ENCODE measurements at places on chromosomes 3 and 15. TPM values are rescaled to one million over a fixed set of nuclear protein-coding genes. Genes with fewer than 3 reads are reported as not detected.
A peak's percentile ranks its signal among the peaks of the same experiment; 100 is the strongest.

ECE2 gene
- total RNA-seq: 1.6 TPM

SRGAP3 gene
- total RNA-seq: 197 TPM

PPP4R2 gene
- total RNA-seq: 77.9 TPM

SUSD5 gene
- 2.0 TPM for total RNA-seq

SLC27A2 gene
- total RNA-seq: not detected

IL17RB gene
- total RNA-seq: 0.78 TPM

TMEM207 gene
- not detected for total RNA-seq

GNAT1 gene
- not detected for total RNA-seq

ARGFX gene
- total RNA-seq: not detected

GOLGA6L26 gene
- not detected for total RNA-seq

PHLDB2 gene
- total RNA-seq: 18.7 TPM

GABRA5 gene
- total RNA-seq: 1.1 TPM

REC114 gene
- not detected for total RNA-seq

HIGD2B gene
- total RNA-seq: not detected

ROBO1 gene
- 505 TPM for total RNA-seq

MINAR1 gene
- 8.5 TPM for total RNA-seq

- no peak for DNase-seq
- no peak overlapping the region for H3K4me3 ChIP-seq
- no peaks in the 10 kb centered on the region for H3K4me1 ChIP-seq
- no peak overlapping the region for H3K27ac ChIP-seq
- H3K27me3 ChIP-seq: no peaks in the 10 kb centered on the region
Observed at GRCh38 chr3:187305881-187306280, 14.3 kb upstream of the MASP1 start.

GRCh38 chr3:188827103-188827502, 344.7 kb upstream of the TPRG1 start:
- peaks cover 4% of the 10 kb centered on the region for H3K27me3 ChIP-seq
- no peak overlapping the region for H3K27ac ChIP-seq
- peaks cover 8% of the 10 kb centered on the region for H3K4me1 ChIP-seq
- no peak for DNase-seq

- H3K4me1 ChIP-seq: peaks cover 5% of the 10 kb centered on the region
- no peak for DNase-seq
- H3K27ac ChIP-seq: no peak overlapping the region
- H3K36me3 ChIP-seq: no peaks in the 10 kb centered on the region
Observed at GRCh38 chr3:112682361-112682760, 41.4 kb upstream of the CCDC80 start.

GRCh38 chr3:88189361-88189810, 39.6 kb downstream of the C3orf38 start:
- no peak overlapping the region for H3K4me3 ChIP-seq
- no peak overlapping the region for H3K27ac ChIP-seq
- H3K27me3 ChIP-seq: no peaks in the 10 kb centered on the region
- peaks cover 1% of the 10 kb centered on the region for H3K36me3 ChIP-seq
- peaks cover 3% of the 10 kb centered on the region for H3K4me1 ChIP-seq

- peaks cover 10% of the 10 kb centered on the region for H3K36me3 ChIP-seq
- peaks cover 3% of the 10 kb centered on the region for H3K27me3 ChIP-seq
- no peak overlapping the region for H3K4me3 ChIP-seq
- no peak for DNase-seq
- no peak overlapping the region for H3K27ac ChIP-seq
- peaks cover 7% of the 10 kb centered on the region for H3K4me1 ChIP-seq
Observed at GRCh38 chr3:138398791-138399575, 35.4 kb upstream of the ESYT3 start.

GRCh38 chr3:139893267-139893962, 41.6 kb upstream of the CLSTN2 start:
- no peak overlapping the region for H3K27ac ChIP-seq
- no peaks in the 10 kb centered on the region for H3K4me1 ChIP-seq
- no peaks in the 10 kb centered on the region for H3K27me3 ChIP-seq
- no peak overlapping the region for H3K4me3 ChIP-seq
- H3K36me3 ChIP-seq: no peaks in the 10 kb centered on the region

- no peak for DNase-seq
- no peak overlapping the region for H3K4me3 ChIP-seq
- H3K27ac ChIP-seq: no peak overlapping the region
- H3K4me1 ChIP-seq: no peaks in the 10 kb centered on the region
- no peaks in the 10 kb centered on the region for H3K27me3 ChIP-seq
- no peaks in the 10 kb centered on the region for H3K36me3 ChIP-seq
Observed at GRCh38 chr3:114005481-114005880, 50.8 kb downstream of the CCDC191 start.

- H3K4me1 ChIP-seq: no peaks in the 10 kb centered on the region
- no peaks in the 10 kb centered on the region for H3K36me3 ChIP-seq
- DNase-seq: no peak
- no peak overlapping the region for H3K4me3 ChIP-seq
- no peak overlapping the region for H3K27ac ChIP-seq
Observed at GRCh38 chr3:153901991-153902390, 219.2 kb upstream of the ARHGEF26 start.

DNA sequence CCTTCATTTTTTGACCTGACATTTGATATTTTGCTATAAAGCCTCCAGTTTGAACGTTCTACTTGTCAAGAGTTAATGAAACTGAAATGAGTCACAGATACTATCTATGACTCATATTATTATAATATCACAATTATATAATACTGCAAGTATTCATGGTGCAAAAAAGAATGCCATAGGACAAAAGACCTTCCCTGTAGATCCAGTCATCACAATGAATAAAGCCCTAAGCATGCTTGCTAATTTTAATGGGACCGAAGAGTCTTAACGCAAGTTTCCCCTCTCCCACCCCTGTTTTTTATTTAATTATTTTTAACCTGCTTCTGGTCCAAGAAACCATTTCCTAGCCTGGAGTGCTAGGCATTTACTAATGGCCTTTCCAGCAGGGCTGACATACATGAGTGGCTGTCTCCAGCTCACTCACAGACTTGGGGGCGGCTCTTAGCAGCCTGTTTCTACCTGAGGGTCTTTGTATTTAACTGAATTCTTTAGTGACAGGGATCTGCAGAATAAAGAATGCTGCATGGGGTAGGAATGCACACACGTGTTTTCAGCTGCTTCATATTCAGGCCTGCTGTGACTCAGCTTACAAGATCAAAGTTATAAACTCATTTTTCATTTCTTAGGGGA, 61.2 kb downstream of the THBS1 start:
- H3K4me1 ChIP-seq: no peaks in the 10 kb centered on the region
- no peak overlapping the region for H3K27ac ChIP-seq
- no peak overlapping the region for H3K4me3 ChIP-seq
- no peaks in the 10 kb centered on the region for H3K27me3 ChIP-seq

DNA sequence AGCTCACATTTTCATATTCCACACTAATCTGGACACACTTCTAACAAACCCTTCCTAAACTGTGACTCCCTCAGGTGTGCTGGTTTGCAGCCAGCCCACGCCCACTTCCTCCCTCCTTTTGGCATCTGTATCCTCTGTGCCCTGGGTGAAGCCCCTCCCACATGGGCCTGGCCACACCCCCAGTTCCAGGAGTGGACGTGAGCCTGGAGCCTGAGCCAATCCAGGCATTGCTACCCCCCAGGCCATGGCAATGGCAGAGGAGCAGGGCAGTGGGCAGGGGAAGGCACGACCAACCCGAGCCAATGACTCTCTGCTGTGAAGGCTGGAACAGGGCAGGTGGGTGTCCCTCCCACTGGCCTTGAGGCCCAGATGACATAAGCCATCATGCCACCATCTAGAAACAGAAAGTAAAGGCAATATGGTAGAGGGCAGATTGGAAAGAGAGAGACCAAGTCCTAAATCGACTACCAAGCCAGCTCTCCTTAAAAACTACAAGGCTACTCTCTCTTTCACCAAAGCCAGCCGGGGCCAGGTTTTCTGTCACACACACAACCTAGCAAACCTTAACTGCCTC, 18.6 kb downstream of the FAM174B start:
- H3K36me3 ChIP-seq: peaks cover 16% of the 10 kb centered on the region
- peak; percentile 39 for DNase-seq
- H3K27ac ChIP-seq: no peak overlapping the region
- H3K27me3 ChIP-seq: peaks cover 6% of the 10 kb centered on the region

- H3K4me3 ChIP-seq: no peak overlapping the region
- peaks cover 6% of the 10 kb centered on the region for H3K36me3 ChIP-seq
- peaks cover 14% of the 10 kb centered on the region for H3K4me1 ChIP-seq
Observed at GRCh38 chr3:66555214-66555844, 54.5 kb upstream of the LRIG1 start.

GRCh38 chr3:72907131-72907711, 19.4 kb downstream of the GXYLT2 start:
- DNase-seq: no peak
- no peaks in the 10 kb centered on the region for H3K36me3 ChIP-seq
- no peaks in the 10 kb centered on the region for H3K27me3 ChIP-seq
- no peak overlapping the region for H3K4me3 ChIP-seq

DNA sequence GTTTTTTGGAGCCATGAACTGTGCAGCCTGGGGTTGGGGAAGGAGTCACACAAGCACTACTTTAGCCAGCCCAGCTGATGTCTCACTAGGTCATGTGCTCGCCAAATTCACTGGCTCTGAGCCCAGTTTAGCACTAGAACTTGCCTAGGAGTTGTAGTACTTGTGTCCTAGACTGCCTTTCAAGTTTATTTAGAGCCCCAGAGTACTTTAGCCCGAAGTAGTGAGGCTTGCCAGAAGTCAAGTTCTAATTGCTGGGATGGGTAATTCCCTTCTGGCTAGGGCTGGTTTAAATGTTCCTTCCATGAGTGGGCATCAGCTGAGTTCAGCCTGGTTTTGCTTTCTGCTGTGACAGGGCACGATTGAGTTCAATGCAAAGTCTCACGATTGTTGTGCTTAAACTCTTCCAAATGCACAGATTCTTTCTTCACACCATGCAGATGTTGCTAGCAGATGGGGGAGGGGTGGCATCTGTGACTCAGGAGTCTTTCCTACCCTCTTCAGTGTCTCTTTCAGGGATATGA, 228.2 kb upstream of the ZPLD1 start:
- no peak for DNase-seq
- peaks cover 1% of the 10 kb centered on the region for H3K27me3 ChIP-seq
- peaks cover 7% of the 10 kb centered on the region for H3K4me1 ChIP-seq
- no peak overlapping the region for H3K4me3 ChIP-seq
- no peaks in the 10 kb centered on the region for H3K36me3 ChIP-seq

GRCh38 chr3:19596408-19596807, 337.6 kb downstream of the EFHB start:
- no peak overlapping the region for H3K27ac ChIP-seq
- H3K27me3 ChIP-seq: no peaks in the 10 kb centered on the region
- no peaks in the 10 kb centered on the region for H3K36me3 ChIP-seq
- DNase-seq: no peak
- no peaks in the 10 kb centered on the region for H3K4me1 ChIP-seq

- H3K36me3 ChIP-seq: no peaks in the 10 kb centered on the region
- no peak overlapping the region for H3K4me3 ChIP-seq
- no peak for DNase-seq
- H3K4me1 ChIP-seq: no peaks in the 10 kb centered on the region
Observed at GRCh38 chr15:52498706-52499105, 30.0 kb downstream of the MYO5A start.

GRCh38 chr15:29528276-29528675, 258.7 kb upstream of the NSMCE3 start:
- H3K4me1 ChIP-seq: no peaks in the 10 kb centered on the region
- no peaks in the 10 kb centered on the region for H3K27me3 ChIP-seq
- DNase-seq: no peak
- no peak overlapping the region for H3K27ac ChIP-seq

GRCh38 chr3:57009367-57009766, 51.1 kb upstream of the SPATA12 start:
- no peak for DNase-seq
- no peak overlapping the region for H3K27ac ChIP-seq
- H3K4me3 ChIP-seq: no peak overlapping the region
- no peaks in the 10 kb centered on the region for H3K36me3 ChIP-seq
- H3K27me3 ChIP-seq: no peaks in the 10 kb centered on the region

DNA sequence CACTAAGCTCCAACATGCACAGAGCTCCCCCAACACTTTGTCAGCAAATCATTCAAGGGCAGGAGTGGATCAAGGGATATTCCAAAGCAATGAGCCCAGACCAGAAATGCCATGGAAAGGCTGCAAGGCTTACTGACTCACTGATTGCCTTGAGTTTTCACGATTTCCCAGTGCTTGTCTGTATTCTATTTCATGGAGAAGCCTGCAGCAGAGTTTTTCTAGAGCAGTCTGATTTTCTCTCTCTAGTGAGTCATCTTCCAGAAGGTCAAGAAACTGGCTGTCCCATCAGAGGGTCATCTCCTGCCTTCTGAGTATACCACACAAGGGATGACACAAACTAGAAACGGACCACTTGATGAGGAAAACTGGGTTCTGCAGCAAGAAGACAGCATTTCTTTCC, 16.5 kb downstream of the LMCD1 start:
- no peak overlapping the region for H3K4me3 ChIP-seq
- no peaks in the 10 kb centered on the region for H3K27me3 ChIP-seq
- H3K27ac ChIP-seq: no peak overlapping the region
- H3K36me3 ChIP-seq: peaks cover 10% of the 10 kb centered on the region
- DNase-seq: no peak

- H3K27ac ChIP-seq: no peak overlapping the region
- no peaks in the 10 kb centered on the region for H3K36me3 ChIP-seq
- H3K4me1 ChIP-seq: peaks cover 25% of the 10 kb centered on the region
- no peaks in the 10 kb centered on the region for H3K27me3 ChIP-seq
Observed at GRCh38 chr15:57091636-57092035, 173.2 kb downstream of the TCF12 start.

- H3K27me3 ChIP-seq: no peaks in the 10 kb centered on the region
- no peak for DNase-seq
- no peaks in the 10 kb centered on the region for H3K4me1 ChIP-seq
- no peaks in the 10 kb centered on the region for H3K36me3 ChIP-seq
- no peak overlapping the region for H3K27ac ChIP-seq
Observed at GRCh38 chr15:29651476-29652233, 170.6 kb downstream of the TJP1 start.

DNA sequence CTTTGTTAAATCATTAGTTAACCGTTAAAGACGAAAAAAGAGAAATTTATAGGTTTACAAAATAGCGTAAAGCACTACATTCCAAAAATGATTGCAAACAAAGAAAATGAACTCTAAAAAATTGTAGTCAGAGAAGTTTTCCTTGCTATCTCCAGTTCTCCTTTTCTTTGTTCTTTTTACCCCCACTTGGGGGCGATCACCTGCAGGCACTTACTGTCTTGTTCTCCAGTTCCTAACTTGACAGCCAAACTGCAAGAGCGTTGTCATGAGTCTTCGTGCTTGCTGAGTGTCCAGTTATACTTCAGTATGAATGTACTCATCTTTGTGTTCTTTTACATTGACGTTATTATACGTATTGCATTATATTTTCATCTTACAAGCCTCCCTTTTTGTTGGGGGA, 54.5 kb downstream of the CHD2 start:
- no peak overlapping the region for H3K27ac ChIP-seq
- peaks cover 5% of the 10 kb centered on the region for H3K27me3 ChIP-seq
- no peak overlapping the region for H3K4me3 ChIP-seq
- no peak for DNase-seq
- H3K36me3 ChIP-seq: peaks cover 6% of the 10 kb centered on the region

All from glutamatergic neuron (in vitro differentiated cells).